ENCODE measurements at places on chromosomes 12 and 14. TPM values are rescaled to one million over a fixed set of nuclear protein-coding genes. Genes with fewer than 3 reads are reported as not detected.

DNA sequence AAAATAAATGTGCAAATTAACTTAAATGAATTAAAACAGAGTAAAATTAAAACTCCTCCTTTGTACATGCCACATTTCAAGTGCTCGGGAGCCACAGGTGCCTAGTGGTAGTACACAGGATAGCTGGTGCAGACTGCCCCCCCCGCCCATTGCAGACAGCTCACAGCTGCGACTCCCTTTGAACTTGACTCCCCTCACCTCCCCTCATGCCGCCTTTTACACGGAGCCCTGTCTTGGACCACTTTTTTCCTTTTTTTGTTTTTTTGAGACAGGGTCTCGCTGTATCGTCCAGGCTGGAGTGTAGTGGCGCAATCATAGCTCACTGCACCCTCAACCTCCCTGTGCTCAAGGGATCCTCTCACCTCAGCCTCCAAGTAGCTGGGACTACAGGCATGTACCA is 11.5 kb downstream of the SETD1B start:
- no peak for DNase-seq

Gene AGAP2
- 6.1 TPM for total RNA-seq

- DNase-seq = no peak
Measured at GRCh38 chr12:98446682-98447081, 68.7 kb upstream of the TMPO start.

DNA sequence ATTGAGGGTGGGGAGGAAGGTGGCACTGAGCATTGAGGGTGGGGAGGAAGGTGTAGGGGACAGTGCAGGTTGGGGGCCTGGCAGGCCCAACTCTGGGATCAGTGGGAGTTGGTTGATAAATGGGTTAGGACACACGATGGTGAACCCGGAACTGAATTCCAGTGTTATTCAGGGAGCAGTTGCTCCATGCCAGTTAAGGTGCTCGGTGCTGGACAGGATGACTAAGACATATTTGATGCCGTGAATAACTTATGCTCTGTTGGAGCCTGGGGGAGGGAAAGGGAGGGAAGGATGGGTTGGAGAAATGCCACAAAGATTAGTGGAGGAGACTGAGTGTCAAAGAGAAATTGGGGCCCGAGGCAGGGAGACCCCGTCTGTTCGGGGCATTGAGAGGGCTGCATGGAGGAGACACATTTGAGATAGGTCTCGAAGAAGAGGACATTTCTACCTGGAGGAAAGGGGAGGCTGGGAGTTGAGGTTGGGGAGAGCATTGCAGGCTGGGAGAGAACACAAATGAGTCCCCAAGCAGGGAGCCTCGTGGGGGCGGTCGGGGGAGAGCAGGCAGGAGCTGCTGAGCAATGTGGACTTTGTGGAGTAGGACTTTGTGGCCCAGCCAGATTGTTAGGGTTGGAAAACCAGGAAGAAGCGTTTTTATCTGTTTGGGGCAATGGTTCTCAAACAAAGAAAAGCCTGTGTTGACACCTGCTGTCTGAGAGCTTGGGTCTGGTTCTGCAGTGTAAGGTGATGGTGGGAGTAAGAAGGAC is 65.3 kb downstream of the IQSEC3 start:
- DNase-seq = no peak

Gene ZFHX2
- total RNA-seq = 1.3 TPM

DNA sequence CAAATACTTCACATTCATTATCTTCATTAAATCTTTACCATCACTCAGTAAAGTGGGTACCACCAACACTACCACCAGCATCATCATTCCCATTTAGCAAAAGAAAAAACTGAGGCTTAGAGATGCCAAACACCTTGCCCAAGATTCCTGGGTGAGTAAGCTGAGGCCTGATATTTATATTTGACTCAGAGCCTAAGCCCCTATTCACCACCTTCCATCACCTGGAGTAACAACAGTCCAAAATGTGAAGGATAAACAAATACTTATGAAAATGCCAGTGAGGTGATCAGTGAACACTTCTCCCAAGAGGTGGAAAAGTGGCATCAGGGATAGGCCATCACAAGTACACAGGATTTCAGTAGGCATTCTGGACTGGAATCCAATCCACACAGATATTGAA is 3.7 kb downstream of the SLC38A1 start:
- no peak for DNase-seq
